H4 (cell line): ENCODE measurements at places on chromosomes 3 and 15.

DNA sequence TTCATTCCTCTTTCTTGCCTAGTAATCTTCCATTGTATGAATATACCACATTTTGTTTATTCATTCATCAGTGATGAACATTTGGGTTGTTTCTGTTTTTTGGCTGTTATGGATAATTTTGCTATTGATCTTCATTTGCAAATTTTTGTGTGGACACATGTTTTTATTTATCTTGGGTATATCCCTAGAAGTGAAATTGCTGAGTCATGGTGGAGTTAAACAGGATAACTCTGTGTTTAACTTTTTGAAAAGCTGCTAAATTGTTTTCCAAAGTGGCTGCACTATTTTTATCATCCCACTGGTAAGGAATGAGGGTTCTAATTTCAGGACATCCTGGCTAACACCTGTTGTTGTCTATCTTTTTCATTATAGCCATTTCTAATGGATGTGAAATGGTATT lies 74.6 kb upstream of the ARL6 start:
- no peak for DNase-seq

DNA sequence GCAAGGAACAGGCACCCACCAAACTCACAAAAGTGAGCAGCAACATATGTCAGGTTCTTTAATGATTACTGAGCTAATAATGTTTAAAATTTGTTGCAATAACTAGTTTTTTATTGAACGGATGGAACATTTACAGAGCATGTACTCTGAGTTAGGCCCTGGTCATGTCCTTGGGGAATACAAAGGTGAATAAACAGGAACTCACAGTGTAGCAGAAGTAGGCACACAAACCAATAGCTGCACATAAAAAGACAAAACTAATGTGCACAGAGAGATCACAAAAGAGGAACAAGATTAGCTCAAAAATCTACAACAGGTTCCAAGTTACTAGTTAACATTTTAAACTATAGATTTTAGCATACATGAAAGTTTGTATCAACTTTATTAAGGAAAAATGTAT lies 505.3 kb upstream of the PPP2R3A start:
- DNase-seq: no peak

GRCh38 chr3:50264964-50265485 lies 3.9 kb upstream of the SEMA3B start:
- DNase-seq: peak; percentile 39

GRCh38 chr3:48338635-48339034 lies 5.2 kb upstream of the SPINK8 start:
- peak; percentile 10 for DNase-seq

GRCh38 chr3:10380906-10381305 lies 60.0 kb upstream of the SEC13 start:
- no peak for DNase-seq

DNA sequence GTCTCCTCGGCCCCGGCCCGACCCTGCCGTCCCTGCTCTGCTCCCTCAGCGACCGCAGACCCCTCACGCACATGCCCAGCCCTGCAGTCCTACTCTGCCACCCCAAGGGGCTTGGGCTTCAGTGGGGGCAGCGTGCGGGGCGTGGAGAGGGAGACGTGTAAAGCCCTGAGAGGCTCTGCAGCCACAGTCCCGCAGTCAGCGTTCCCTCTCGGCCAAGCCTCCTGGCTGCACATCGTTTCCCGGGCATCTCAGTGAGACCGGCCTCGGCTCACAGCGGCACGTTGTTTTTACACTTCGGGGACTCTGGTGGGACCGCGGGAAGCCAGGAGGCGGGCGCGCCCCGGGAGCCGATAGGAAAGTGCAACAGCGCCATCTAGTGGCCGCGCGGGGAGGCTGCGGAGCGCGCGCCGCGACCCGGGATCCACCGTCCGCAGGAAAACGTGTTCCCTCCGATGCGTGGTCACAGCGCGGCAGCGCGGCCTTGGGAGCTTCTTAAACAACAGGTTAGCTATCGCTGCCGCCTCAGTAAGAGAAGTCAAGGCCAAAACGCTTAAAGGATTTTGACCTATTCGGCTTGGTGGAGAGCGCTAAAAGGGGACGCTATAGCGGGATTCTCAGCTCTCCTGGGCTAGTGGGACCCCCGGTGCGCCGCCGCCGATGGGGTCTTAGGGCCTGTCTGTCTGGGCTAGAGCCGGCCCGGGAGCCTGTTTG lies 226.8 kb upstream of the IGF1R start:
- peak; percentile 28 for DNase-seq

DNA sequence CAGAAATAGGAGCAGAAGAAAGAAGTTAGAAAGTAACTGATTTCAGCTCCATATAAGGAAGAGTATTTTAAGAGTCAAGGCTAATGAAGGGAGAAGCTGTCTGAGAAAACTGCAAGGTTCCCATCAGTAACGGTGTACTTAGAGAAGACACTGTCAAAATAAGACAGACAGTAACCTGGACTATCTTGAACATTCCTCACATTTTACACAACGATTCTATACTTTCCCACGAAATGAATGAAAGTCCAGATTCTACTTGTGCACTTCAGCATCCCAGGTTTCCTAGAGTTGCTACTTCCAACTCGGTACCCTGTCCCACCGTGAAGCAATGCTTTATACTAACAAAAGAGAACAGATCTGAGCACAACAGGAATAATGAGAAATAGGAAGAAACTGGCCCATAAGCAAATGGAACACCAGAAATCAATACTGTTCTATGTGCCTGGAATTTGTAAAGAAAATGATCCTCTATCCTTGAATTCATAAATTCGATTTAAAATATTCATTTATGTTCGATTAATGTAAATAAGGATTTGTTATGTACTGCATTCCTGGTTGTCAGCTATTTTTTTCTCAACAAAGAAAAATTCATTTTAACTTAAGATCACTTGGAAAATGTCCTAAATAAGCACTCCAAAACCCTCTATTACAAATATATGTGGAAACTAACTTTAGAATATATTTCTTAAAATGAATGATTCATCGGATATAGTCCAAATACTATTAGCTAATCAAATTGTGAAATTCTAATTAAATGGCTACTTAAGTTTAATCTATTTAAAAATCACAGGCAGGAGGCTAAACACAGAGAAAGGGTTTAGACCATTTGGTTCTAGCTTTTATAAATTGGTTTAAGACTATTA lies 1.5 kb downstream of the C3orf70 start:
- no peak for DNase-seq

DNA sequence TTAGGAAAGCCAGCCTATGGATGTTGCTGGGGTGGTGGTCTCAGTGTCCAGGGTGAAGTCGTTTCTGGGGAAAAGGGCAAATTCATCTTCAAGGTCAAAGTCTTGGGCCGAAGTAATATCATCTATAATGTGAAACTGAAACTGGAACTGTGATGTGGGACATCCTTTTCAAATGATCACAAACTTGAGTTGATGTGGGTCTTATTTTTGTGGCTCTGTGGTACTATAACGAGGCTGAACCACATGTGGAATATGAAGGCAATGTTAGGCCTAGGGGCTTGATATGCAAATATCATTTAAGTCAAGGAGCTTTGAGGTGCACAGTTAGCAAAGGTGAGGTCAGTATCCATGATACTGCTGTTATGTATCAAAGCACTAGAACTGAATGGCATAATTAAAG lies 1.5 kb upstream of the CD200R1L start:
- DNase-seq: no peak

DNA sequence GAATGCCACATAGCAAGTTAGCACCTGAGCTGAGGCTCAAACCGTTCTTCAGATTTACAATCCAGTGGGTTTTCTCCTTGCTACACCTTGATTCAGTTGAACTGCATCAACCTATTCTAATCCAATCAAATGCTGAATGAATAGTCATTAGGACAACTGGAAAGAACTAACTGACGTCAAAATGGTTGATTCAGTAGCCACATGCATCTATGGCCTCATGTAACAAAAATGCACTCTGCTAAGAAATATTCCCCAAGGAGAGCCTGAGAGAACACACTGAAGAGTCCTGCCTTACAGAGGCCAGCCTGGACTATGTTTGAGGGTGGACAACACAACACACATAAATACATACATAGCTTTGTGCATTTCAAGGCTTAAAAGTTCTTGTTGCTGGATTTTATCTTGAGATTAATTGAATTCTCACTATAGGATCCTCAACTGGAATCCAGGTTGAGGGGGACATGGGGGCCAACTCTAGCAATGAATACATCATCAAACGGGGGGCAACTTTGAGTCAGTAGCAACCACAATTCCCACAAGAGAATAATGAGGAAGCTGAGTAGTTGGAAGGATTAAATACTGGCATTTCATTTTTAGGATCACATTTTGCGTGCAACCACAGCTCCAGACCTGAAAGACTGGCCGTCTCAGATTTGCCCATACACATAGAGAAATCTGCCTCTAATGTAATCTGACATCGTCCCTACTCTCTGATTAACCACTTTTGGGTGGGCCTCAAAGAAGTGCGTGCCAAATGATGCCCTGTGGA lies 280.2 kb upstream of the ICE2 start:
- DNase-seq: peak; percentile 77

GRCh38 chr3:49761661-49762060 lies 24.7 kb downstream of the IP6K1 start:
- DNase-seq: no peak

GRCh38 chr3:182786564-182787196 lies 6.6 kb upstream of the ATP11B start:
- DNase-seq: no peak

DNA sequence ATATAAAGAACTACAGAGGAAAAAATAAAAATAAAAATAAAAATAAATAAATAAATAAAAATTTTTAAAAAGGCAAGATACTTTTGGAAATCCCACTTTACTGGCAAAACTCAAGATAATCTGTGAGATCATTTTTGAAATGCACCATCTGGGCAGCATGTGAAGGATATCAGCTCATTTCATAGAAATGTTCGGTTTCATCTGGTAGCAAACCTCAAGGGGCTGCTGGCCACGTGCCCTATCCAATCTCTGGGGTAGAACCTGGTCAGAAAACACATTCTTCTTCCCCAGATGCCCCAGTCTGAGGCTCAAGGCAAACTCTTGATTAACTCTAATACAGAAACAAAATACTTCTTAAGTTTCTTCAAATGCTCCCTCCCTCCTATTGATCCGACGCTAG lies 166.0 kb downstream of the FMN1 start:
- no peak for DNase-seq

DNA sequence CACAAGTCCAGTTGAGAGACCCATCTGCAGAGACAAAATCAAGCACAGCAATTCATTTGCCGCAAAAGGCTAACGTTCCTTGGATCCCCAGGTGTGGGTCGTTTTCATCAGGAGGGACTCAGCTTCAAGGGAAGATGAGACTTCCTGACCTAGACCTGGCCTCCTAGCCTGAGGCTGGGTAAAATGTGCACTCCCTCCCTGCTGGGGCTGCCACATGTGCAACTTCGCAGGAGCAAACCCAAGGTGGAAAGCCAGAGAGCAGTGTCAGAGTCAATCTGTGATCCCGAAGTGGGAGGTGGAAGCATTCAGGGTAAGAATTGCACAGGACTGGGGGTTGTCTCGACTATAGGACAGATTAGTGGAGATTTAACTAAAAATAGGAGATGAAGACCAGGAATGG lies 164.7 kb upstream of the UMPS start:
- DNase-seq: no peak

GRCh38 chr3:9352917-9353752 lies 9.7 kb upstream of the THUMPD3 start:
- peak; percentile 61 for DNase-seq

DNA sequence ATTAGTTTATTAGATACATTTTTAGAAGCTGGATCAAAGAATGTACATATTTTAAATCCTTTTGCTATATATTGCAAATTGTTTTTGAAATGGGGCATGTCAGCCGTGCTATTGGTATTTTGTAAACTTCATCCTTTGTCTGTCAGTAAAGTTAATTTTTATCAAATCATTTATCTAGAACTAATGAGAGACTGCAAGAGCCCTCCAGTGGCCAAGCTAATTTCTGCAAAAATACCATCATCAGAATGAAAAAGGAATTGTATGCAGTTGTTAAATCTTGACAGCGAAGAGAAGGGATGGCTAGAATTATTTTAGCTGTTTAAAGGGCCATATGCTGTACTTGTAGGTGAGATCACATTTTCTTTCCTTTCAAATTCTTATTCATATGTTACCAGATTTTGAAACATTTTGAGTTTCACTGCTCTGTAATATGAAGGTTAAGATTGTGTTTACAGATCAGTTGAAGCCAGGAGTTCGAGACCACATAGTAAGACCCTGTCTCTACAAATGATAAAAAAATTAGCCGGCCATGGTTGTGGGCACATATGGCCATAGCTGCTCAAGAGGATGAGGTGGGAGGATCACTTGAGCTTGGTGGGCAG lies 8.1 kb upstream of the CLDN11 start:
- DNase-seq: no peak

GRCh38 chr3:143810953-143811265 lies 37.4 kb downstream of the SLC9A9 start:
- no peak for DNase-seq

GRCh38 chr15:79543097-79543496 lies 111.0 kb downstream of the MINAR1 start:
- no peak for DNase-seq

- no peak for DNase-seq
Observed at GRCh38 chr15:41180206-41180789, 50.3 kb downstream of the EXD1 start.

- no peak for DNase-seq
Observed at GRCh38 chr3:115658032-115658336, 34.7 kb downstream of the GAP43 start.

- peak; percentile 43 for DNase-seq
Observed at GRCh38 chr3:66822186-66823008, 175.7 kb upstream of the KBTBD8 start.

- no peak for DNase-seq
Observed at GRCh38 chr3:49017229-49017970, 980 bp downstream of the DALRD3 start.

DNA sequence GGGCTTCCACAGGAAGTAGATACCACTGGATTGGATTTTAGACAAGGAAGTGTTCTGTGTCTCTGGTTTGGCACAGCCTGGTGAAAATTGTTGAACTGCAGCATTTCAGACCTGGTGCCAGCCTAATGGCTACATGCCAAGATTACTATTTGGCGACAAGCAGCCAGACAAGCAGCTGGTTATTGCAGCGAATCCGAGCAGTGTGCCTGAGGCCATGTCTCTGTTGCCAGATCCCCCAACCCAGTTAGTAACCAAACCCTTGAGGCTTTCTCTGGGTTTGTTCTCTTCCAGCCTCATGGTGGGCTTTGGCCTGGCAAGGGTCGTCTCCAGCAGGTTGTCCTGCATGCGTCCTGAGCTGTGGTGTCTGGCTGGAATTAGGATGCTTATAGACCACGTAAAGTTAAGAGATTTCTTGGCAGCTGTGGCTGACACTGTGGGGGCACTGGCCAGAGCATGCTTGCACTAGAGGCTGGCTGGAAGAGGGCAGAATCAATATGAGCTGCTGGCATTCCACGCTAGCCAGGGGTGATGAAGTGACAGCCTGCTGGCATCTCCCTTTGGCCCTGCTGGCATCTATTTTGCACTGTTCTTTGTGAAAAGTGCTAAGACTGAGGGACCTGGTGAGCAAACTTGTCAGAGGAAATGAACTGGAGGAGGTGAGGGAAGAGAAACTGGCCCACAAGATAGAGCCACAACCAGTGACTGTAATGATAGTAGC lies 172.6 kb downstream of the RBMS3 start:
- DNase-seq: peak; percentile 69
